ENCODE measurements at places on chromosomes 16 and 17.

DNA sequence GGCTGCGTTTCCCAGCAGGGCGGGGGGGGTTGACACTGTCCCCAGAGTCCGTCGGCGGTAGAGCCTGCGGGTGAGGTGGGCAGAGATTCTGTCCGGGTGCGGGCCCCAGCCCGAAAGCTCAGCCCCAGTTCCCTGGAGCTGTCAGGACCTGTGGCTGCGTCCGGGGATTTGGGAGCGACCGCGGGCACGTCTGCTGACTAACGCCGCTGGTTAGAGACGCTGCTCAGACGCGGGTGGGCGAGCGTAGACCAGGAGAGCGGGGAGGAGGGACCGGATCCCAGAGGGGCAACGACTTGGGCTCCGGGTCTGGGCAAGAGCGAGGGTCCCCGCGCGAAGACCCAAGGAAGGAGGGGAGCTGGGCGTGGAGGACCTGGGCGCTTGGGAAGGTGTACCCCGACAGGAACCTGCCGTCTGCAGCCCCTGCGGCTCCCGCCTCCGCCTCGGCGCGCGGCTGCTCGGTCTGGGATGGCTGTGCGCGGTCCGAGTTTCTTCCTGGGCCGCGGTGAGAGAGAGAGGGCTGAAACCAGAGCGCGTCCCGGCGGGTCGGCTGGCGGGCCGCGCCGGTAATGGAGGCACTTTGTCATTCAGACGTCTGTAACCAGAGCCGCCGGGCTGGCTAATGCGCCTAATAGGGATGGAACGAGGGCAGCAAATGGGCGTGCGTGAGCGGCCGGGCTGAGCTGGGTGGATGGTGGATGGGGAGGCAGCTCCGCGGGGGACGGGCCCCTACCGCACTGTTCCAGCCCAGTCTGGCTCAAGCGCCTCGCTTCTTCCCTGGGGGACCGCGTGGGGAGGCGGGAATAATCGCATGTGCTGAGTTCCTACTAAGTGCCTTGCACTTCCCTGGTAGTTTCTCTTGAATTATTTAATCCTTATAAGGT, 2.3 kb downstream of the NGFR start:
- DNase-seq, result no peak

GRCh38 chr17:40611840-40612474, 35.7 kb downstream of the SMARCE1 start:
- no peak for DNase-seq

DNA sequence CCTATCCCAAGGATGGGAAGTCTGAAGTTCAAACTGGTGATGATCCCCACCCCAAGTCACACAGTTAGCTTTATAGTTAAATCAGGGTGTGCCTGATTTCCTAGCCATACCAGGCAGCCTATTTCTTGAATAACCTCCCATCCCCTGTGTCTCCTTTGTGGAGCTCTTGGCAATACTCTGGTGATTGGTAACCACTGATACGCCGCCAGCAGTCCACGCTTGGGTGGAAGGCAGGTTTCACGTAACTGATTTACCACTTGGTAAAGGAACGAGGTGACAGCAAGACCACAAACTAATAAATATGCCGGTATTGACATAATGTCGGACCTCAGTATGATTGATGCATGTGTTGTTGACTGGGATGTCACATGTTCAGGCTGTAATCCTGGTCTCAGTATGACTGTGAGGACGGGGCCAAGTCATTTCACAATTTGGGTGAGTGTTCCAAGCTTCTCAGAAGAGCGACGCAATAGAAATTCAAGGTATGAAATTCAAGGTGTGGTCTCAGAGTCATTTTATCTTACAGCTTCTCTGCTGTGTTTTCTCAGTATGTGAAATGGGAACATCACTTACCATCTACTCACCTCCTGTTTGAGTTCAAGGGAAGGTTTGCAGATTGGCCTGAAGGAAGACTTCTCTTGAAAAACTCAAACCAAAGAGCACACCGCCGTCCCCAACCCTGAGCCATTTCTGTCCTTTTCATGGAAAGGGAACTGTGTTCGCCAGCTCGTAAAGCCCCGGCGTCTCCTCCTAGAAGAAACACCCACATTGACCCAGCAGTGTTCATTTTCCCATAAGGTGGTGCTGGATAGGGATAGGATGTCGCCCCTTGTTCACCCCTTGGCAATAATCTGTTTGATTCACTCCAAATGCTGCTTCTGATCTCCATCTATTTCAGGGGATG, 678.9 kb downstream of the WWOX start:
- DNase-seq, result no peak

DNA sequence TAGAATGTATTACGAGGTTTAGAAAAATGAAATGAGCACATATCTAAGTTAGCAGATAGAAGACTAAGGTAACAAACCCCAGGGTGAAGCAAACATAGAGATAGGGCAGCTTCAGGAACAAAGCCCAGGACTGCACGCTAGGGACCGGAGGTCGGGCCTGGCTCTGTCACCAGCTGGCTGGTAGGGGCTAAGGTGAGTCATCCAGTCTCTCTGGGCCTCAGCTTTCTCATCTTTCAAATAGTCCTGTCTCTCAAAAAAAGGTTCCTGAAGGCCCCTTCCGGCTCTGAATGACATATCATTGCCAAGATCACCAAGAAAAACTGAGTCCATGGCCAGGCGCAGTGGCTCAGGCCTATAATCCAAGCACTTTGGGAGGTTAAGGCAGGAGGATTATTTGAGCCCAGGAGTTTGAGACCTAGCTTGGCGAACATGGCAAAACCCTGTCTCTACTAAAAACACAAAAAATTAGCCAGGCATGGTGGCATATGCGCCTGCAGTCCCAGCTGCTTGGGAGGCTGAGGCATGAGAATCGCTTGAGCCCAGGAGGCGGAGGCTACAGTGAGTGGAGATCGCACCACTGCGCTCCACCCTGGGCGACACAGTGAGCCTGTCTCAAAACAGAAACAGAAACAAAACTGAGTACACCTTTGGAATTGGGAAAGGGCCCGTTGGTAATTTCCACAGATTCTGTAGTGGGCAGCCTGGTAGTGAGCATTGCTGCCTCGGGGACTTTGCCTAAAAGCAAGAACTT, 26.0 kb downstream of the PKD1L3 start:
- DNase-seq, result no peak

DNA sequence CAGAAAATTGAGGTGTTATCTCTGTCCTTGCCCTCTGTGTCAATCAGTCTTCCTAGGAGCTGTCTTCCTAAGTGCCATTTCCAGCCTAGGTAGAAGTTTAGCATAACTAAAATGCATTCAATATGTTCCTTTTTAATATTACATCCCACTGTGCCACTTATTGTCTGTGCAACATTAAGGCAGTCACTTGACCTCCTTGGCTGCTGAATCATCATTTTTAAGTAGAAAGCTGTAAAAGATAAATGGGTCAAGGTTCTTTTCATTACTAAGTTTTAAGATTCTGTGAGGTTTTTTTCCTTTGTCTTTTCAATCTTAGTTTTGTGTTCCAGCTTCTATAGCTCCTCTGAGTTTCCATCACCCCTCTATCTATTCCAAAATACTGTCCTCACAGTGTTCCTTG, 371.9 kb upstream of the SOX9 start:
- DNase-seq, result no peak

- no peak for DNase-seq
These were observed 1.1 kb downstream of the SPECC1 start for GRCh38 chr17:20010099-20010863.

DNA sequence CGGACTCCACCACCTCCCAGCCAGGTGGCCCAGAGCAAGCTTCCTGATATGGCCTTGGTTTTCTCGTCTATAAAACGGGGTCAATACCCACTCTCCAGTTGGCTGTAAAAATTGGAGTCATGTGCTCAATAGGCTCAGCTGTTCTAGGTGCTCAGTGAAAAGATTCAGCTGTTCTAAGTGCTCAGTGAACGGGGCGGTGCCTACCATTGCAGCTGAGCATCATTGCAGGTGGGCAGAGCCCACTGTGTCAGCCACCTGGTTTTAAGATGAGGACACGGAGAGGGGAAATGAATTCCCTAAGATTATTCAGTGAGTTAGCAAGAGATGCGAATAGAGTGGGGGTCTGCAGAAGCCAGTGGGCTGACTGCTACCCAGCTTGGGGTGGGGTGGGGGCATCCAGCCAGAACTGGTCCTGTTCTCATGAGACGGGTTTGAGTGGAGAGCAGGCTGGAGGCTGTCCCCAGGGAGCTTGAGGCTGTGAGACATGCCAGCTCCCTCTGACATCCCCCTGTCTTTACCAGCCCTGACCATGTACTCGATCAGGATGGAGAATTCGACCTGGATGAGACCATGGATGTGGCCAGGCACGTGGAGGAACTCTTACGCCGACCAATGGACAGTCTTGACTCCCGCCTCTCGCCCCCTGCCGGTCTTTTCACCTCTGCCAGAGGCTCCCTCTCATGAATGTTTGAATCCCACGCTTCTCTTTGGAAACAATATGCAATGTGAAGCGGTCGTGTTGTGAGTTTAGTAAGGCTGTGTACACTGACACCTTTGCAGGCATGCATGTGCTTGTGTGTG, 21.9 kb downstream of the STAT5A start:
- no peak for DNase-seq

- no peak for DNase-seq
These were observed at the start of gene CARD14 for GRCh38 chr17:80169784-80170500. Gene CARD14 (plus strand): TSS chr17:80170030. CDS start chr17:80181439, 11,409 bp downstream.

DNA sequence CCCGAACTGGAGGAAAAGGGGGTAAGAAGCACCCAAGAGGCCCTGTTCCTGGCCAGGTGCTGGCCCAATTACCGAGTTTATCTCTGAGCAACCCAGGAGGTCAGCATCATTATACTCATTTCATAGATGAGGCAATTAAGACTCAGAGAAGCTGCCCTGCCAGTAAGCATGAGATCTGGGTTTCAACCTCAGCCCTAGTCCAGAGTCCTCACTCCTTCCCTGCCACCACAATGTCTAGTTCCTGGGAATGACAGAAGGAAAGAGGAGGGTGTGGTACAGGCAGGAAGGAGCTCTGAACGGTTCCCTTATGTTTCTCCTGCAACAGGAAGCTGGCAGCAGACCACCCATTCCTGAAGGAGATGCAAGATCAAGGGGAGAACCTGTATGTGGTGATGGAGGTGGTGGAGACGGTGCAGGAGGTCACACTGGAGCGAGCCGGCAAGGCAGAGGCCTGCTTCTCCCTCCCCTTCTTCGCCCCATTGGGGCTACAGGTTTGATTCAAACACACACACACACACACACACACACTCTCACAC, 7.4 kb downstream of the GSDMA start:
- no peak for DNase-seq

GRCh38 chr17:29710891-29711418, 88.2 kb upstream of the CORO6 start:
- DNase-seq, result no peak

DNA sequence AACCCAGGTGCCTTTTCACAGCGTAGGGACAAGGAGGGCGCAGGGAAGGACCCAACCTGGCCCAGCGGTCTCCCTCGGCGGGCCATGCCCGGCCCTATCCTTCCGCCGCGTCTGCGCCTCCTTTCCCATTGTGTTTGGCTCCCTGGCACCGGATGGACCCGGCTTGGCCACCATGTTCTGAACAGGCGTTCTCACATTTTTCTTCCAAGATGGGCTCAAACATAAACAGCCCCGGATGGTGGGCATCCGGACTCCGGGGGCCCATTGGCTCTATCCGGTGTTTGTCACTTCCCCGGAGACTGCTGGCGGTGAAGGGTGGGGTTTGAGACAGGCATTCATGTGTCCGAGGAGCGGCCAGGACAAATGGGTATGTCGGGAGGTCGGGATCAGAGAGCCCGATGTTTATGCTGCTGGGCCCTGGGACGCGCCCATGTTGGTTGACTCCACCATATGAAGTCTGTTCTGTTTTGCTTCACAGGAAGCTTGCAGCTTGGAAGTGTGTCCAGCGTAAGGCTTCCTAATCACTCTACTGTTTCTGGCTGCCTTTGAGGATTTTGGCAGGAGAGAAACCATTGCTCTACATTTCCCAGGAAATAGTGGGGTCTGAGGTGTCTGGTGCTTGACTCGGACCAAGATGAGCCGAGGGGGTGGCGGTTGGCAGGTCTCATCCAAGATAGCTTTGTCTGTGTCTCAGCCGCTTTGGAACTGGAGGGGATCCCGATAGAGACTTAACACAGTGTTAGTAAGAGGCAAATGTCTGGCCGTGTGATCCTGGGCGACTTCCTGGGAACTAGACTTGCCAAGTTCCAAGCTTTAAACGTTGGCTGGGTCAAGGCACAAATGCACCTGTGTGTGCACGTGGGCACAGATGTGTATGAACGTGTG, 188.3 kb downstream of the IRF8 start:
- DNase-seq, result no peak

- no peak for DNase-seq
These were observed 19.5 kb downstream of the LRRC75A start for GRCh38 chr17:16472539-16472938.

- DNase-seq, result no peak
These were observed 46.1 kb downstream of the PRMT7 start for GRCh38 chr16:68356919-68357286.

- no peak for DNase-seq
These were observed 687 bp upstream of the NARF start for GRCh38 chr17:82457929-82458178.

DNA sequence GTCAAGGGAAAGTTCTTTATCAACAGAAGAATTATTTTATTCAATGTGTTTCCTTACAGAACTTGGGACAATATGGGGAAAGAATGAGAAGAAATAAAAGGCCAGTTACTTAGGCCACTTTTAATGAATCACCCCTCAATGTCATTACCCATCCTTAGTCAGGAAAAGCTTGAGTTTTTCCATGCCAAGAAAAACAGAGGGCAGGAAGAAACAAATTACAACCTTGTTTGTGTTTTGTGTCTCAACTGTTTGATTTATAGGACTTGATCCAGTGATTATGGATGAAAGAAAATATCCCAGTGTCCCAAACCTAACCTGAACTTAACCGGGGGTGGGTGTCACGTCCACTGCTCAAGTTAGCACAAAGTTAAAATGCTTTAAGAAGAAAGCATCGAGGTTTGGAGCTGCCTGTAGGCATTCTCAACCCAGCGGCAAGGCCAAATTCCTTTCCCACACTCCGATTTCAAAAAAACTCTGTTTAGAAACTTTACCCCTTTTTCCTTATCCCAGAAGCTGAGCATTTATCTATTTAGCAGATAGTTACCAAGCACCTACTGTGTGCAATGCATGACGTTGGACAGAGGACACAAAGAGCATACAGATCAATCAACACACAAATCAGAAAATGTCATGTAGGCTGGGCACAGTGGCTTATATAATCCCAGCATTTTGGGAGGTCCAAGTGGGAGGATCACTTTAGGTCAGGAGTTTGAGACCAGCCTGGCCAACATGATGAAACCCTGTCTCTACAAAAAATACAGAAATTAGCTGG, 14.0 kb upstream of the CYB5B start:
- DNase-seq, result no peak

GRCh38 chr17:48678141-48678971, 44.0 kb downstream of the PRAC1 start:
- DNase-seq, result no peak

GRCh38 chr17:74738051-74738996, 1.3 kb downstream of the RAB37 start:
- no peak for DNase-seq

- no peak for DNase-seq
These were observed 7.1 kb downstream of the TMEM114 start for GRCh38 chr16:8583199-8583598.
